SK-MEL-5 (cell line): ENCODE measurements at places on chromosomes 5 and 9. TPM values are rescaled to one million over a fixed set of nuclear protein-coding genes. Genes with fewer than 3 reads are reported as not detected.

DNA sequence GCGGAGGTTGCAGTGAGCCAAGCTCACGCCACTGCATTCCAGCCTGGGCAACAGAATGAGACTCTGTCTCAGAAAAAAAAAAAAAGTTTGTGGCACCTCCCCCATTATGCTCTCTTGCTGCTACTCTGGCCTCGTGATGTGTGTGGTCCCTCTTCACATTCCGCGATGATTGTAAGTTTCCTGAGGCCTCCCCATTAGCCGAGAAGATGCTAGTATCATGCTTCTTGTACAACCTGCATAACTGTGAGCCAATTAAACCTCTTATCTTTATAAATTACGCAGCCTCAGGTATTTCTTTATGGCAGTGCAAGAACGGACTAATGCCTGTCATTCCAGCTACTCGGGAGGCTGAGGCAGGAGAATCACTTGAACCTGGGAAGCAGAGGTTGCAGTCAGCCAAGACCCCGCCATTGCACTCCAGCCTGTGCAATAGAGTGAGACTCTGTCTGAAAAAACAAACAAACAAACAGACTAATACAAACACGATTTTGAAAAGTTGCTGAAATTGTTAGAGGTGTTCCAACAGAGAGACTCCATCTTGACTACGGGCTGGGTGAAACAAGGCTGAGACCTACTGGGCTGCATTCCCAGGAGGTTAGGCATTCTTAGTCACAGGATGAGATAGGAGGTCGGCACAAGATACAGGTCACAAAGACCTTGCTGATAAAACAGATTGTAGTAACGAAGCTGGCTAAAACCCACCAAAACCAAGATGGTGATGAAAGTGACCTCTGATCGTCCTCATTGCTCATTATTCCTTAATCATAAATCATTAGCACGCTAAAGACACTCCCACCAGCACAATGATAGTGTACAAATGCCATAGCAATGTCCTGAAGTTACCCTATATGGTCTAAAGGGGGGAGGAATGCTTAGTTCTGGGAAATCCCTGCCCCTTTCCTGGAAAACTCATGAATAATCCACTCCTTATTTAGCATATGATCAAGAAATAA lies 8.3 kb upstream of the AFF4 start:
- DNase-seq, result no peak

- DNase-seq, result no peak
Observed at GRCh38 chr5:88940713-88941112, 57.7 kb upstream of the MEF2C start.

SLC34A3 gene
- total RNA-seq, result not detected in 2 replicates

- DNase-seq, result peak; percentile 57
Observed at GRCh38 chr9:122144836-122145591, 14.6 kb downstream of the NDUFA8 start.

DNA sequence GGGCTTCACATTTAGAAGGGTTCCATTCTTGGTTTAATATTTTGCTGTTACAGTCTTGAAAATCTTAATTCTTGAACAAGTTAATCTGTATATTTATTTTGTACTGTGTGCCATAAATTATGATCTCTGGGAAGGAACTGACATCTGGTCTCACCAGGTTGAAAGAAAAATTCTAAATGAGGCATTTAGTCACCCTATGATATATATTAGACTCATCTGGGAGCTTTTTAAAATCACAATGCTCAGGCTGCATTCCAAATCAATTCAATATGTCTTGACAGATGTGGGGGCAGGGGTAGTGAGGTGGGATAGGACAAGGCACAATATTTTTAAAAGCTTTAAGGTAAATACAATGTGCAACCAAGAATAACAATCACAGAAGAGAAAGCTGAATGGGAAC lies 569.2 kb downstream of the PRR16 start:
- DNase-seq, result no peak
